ENCODE measurements at places on chromosomes 3 and 15.

GRCh38 chr3:134371542-134372324 is 2.5 kb downstream of the AMOTL2 start:
- DNase-seq = no peak

DNA sequence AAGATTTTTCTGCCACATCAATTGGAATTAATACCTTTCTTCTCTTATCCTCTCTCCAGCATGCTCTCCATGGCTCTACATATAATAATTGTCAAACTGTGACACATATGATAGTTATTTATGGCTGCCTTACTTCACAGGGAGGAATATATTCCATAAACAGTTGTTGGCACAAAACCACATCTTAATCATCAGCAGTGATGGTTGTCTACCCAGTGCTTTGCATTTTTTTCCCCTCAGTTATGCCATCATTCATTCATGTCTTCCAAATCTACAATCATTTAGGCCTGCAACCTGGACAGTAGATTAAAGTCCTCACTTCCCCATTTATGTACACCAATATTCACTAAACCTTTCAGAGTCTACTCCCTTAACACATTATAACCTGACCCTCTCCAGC is 107.7 kb downstream of the THRB start:
- DNase-seq = no peak

DNA sequence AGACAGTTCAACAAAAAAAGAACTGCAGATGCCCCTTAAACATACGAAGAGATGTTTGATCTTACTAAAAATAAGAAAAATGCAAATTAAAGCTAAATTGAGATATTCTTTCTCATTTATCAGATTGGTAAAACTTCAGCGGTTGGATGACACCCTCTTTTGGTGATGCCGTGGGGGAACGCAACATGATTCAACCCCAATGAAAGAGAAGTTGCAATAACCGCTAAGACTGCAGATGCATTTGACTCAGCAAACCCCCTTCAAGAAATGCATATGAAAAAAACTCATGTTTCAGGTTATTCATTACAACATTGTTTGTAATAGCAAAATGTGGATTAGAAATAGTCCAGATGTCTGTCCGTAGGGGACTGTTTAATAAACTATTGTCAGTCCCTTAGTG is 3.6 kb downstream of the KLHL6 start:
- DNase-seq = no peak

DNA sequence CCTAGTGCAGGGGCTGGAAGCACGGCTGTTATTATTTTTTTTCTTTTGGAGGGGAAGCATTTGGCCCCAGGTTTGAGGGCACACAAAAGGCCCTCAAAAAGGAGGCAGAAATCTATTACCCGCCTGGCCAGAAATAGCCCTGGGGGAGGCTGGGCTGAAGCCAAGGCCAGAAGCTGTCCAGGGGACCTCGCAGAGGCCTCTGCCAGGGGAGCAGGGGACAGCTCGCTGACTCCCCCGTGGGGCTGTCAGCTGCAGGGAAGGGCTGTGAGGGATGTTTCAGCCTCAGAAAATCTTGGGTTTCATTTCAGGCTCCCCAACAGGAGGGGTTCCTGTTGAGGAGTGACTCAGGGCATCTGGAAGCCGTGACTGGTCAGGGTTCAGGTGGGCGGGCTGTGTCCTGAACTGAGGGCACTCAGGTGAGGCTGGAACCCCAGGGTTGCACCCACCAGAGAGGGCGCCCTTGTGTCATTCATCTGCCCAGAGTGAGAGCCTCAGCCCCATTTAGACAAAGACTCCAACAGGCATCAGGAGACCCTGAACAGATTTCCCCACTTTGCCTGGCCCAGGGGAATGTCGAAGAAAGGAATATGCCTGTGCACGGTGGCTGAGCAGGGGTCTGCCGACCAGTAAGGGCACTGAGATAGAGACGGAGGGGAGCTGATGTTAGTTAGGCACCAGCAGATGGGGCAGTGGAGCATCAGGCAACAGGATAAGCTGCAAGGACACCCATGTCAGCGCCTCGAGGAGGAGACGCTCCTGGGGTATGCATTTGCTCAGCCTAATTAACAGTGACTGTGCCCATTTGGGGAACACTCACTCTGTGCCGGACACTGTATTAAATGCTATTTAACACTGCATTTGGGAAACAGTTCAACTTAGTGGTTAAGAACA is 43.5 kb upstream of the SLC6A11 start:
- DNase-seq = no peak

DNA sequence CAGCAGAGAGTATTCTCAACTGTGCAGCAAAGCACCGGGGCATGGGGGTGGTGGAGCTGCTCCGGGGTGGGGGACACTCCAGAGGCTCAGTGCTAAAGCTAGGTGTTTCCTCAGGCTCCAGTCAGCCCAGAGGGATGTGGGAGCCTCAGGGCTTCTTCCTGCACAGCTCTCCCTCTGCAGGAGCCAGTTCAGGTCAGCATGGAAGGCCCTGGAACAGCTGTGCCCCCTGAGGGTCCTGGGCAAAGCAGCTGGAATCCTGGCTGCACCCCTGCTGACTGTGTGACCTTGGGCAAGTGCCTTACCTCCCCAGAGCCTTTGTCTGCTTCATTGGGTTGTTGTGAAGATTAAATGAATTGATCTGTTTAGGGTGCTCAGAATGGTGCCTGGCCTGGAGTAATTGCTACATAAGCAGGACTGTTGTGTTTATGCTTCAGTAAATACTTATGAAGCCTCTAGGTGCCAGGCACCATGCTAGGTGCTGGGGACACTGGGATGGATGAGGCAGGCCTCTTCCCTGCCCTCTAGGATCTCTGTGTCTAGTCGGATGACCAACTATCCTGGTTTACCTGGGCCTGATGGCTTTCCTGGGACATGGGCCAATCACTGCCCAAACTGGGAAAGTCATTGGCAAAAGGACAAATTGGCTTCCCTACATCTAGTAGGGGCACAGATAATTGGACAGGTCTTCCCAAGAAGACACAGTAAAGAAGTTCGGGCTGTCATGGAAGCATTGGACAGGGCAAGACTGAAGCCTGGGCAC is 64.2 kb upstream of the LCTL start:
- no peak for DNase-seq

DNA sequence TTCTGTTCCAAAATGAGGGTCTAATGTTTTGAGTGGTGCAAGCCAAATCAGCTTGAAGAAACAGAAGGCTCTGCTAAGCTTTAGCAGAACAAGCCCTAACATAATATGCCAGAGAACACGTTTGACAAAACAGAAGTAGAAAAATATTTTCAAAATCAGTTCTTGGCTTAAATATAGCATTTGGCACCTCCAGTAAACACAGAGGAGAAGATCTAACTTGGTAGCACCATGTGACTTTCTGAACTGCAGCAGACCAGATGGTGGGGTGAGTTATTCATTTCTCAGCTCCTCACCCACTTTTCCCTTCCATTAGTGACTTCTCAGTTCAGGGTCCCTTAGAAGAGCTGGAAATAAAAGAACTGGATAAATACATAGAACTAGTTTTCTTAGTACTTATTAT is 395.8 kb downstream of the MAGI1 start:
- no peak for DNase-seq

GRCh38 chr3:161550491-161551195 is 54.0 kb downstream of the OTOL1 start:
- no peak for DNase-seq

GRCh38 chr15:65385870-65386258 is 8.1 kb upstream of the IGDCC3 start:
- DNase-seq = no peak

DNA sequence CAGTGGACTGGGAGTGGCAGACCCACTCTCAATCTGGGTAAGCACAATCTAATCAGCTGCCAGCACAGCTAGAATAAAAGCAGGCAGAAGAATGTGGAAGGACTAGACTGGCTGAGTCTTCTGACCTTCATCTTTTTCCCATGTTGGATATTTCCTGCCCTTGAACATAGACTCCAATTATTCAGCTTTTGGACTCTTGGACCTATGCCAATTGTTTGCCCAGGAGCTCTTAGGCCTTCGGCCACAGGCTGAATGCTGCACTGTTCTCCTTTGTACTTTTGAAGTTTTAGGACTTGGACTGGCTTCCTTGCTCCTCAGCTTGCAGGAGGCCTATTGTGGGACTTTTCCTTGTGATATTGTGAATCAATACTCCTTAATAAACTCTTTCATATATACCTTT is 477.7 kb upstream of the ZNF385D start:
- DNase-seq = no peak

- no peak for DNase-seq
These were observed 37.2 kb downstream of the AP4E1 start for GRCh38 chr15:50945725-50946124.

- no peak for DNase-seq
These were observed 5.9 kb upstream of the FAM3D start for GRCh38 chr3:58672451-58672850.

DNA sequence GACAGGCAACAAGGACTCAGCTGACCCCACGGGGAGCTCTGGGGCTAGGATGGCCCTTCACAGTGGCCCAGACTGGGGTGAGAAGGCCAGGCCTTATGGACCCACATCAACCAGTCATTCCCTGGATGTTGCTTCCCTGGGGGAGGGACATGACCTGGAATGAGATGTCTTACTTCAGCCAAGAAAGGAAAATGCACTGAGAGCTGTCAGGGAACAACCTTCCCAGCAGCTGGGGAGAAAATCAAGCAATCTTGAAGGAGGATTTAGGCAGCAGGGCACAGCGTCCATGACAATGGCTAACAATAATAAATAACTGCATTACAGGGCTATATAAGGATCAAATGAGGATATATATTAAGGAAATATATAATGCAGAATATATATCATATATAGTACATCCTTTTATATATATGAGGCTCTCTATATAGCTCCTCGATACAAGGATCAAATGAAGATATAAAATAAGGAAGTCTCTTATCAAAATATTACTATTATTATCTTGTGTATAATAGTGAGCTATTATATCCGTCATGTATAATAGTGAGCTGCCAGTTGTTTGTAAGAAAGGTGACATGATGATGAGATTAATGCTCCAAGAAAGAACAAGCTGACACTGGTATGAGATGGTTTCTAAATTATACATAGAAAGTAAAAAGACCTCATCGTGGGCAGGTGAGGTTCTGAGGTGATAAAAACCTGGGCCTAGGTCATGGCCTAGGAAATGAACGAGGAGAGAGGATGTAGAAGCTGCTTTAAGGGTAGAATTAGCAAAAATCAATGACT is 117.8 kb upstream of the LIPC start:
- DNase-seq = no peak

All from effector CD8-positive, alpha-beta T cell (primary cell).